CD4-positive, alpha-beta T cell treated with Interleukin-10 for 1 hour (primary cell): ENCODE measurements at places on chromosomes 2 and 18.

DNA sequence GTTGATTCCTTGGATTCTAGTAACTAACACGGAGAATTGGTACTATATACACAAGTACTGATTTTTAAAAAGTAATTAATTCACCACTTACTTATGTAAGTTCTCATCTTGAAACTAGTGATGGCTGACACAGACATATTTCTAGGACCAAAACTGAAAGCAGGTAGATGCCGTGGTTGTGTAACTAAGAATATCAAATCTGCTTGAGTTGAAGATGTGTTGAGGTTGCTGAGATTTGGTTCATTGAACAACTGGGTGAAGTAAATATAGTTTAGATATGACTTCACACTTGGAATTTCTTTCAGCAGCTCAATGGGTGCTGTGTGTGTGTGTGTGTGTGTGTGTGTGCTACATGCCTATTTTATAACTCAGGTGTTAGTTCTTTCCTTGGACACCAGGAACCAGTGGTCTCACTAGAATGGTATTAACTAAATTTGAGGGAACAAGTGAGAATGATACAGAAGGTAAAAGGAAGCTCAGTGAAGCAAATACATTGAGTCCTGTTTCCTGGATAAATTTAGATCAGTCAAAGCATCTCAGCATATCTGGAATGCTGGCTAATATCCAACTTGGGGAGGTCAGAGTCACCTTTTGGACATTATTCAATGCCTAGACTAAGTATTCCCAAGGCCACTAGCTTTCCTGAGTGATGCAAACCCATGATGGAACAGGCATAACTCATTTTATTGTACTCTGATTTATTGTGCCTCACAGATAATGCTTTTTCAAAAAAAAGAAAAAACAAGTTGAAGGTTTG, 110.7 kb upstream of the ZEB2 start:
- no peak for DNase-seq

DNA sequence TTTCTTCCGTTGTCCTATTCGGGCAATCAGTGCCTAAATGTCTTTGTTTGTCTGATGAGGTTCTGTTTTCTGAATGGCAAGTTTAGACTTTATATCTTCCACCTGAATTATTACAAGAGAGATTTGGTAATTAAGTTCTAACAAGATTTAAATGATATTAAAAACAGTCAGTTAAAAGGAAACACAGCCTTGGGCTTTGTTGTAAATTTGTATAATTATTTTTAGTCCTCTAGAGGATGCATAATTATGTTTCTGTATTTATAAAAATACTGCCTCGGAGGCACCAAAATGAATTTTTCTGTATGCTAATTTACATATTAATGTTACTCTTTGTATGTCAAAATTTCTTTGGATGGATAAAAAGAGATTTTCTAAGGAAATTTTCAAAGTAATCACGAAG, 136.7 kb downstream of the CDCA7 start:
- DNase-seq, result no peak

- no peak for DNase-seq
Measured at GRCh38 chr2:212913640-212914306, 237.6 kb downstream of the IKZF2 start.

DNA sequence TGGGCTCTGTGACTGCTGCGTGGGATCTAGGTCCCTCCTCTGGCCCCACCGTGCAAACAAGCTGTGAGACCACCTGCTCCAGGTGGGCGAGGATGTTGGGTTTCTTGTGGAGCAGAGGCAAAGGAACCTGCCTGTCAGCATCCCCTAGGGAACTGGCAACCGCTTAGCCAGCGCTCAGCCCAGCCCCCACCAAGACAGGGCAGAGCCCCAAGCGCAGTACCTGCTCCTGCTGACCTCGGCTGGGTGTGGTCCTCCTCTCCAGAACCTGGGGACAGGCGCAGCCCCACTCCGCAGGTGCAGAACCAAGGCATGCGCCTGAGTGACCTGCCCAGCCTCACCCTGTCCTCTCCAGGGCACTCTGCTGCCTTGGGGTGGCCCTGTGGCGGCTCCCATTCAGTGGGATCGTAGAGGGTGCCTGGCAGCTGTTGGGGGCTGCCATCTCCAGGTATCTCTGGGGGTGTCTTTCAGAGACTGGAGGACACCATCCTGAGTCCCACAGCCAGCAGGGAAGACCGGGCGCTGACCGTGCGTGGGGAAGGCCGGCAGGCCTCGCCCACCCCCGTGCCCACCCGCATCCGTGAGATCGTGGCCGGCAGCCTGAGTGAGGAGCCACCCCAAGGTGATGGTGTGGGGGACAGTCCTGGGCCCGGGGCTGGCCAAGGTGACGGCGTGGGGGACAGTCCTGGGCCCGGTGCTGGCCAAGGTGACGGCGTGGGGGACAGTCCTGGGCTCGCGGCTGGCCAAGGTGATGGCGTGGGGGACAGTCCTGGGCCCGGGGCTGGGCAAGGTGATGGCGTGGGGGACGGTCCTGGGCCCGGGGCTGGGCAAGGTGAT, 12.3 kb downstream of the CROCC2 start:
- DNase-seq, result no peak

DNA sequence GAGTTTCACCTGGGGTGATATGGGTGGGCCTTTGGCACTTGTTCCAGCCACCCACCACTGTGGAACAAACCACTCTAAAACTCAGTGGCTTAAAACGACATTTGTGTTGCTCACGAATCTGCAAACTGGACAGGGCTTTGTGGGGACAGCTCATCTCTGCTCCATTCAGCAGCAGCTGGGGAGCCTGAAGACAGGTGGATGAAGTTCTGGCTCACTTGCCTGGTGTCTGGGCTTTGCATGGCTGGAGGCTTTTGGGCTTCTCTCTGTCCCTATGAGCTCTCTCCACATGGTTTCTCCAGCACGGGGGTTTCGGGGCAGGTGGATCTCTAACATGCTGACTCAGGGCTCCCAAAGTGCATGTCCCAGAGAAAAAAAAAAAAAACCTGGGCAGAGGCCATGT, 93.0 kb upstream of the GLI2 start:
- DNase-seq, result no peak

DNA sequence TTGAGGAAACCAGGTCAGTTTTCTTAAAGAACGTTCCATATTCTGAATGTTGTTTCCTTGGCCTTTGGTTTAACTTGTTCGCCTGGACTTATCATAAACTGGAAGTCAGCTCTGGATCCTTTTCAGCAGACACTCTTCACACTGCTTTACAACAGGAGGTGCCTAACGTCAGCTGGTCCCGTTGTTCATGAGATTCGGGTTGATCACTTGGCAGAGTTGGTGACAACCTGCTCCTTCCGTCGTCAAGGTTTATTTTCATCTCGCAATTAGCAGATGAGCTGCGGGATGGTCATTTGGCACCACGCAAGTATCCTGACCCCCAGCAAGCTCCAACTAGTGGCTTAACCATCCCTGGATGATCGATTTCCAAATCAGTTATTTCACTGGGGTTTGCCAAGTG, 23.0 kb upstream of the BIN1 start:
- DNase-seq, result no peak

- DNase-seq, result no peak
Measured at GRCh38 chr2:181218401-181218821, 238.0 kb downstream of the UBE2E3 start.

DNA sequence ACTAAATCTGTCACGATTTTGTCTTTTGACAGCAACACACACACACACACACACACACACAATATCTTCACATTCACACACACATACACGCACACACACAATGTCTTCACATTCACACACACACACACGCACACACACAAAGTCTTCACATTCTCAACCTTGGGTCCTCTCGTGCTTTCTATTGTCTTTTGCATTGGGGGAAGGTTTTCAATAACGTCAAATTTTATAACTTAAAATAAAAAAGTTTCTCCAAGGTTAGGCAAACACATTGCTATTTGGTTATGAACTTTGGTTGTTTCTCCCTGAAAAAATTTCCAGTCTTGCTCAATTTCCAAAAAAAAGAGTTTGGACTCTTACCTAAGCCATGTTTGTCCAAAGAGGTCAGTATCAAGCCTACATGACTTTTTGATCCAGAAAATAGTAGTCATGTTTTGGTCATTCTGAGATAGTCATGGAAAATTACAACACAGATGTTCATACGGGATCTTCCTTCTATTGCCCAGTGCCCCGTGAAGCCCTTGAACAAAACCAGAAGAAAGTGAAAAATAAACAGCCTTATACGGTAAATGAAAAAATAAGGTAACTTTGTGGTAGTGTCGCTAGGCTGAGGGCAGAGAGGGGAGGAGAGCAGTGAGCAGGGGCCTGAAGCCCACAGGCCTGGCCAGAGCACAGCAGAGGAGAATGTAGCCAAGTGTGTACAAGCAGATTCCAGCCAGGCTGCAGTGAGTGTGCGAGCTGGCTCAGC, 542.8 kb upstream of the ID2 start:
- no peak for DNase-seq

GRCh38 chr18:61972389-61973264, 79.8 kb upstream of the RNF152 start:
- no peak for DNase-seq

- no peak for DNase-seq
Measured at GRCh38 chr2:85772019-85772745, 18.4 kb downstream of the ATOH8 start.

GRCh38 chr2:17326717-17327116, 191.5 kb downstream of the RAD51AP2 start:
- DNase-seq, result no peak

GRCh38 chr18:275486-275885, 7.6 kb upstream of the THOC1 start:
- no peak for DNase-seq

DNA sequence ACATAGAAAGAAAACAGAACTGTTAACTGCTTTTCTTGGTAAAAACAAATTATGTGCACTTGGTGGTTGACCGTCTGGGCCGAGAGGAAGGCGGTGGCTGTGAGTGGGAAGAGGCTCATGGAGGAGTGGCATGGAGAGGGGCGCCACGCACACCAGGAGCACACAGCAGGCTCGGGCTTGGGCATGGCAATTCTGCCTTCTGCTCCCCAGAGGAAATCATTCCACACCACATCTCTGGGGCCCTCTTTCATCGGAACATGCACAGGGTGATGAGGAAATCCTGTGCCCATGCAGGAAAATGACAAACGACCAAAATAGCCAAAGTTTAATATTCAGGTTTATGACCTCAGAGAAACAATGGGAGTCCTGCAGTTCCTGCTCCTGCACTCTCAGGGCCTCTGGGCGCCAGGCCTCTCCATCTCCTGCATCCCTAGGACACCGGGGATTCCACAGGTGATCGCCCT, 26.4 kb downstream of the WDFY1 start:
- no peak for DNase-seq

- no peak for DNase-seq
Measured at GRCh38 chr2:181072486-181073235, 92.3 kb downstream of the UBE2E3 start.

GRCh38 chr18:13136904-13137669, 81.5 kb upstream of the LDLRAD4 start:
- peak; percentile 37 for DNase-seq

DNA sequence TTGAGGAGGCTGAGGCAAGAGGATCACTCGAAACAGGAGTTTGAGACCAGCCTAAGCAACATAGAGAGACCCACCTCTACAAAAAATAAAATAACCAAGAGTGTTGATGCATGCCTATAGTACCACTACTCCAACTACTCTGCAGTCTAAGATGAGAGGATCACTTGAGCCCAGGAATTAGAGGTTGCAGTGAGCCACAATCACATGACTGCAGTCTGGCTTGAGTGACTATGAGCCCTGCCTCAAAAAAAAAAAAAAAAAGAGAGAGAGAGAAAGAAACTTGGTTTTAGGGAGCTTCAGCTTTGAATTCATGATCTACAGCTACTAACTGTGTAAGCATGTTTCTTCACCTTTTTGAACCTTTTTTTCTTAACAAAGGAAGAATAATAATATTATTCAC, 119.9 kb downstream of the HNMT start:
- DNase-seq, result no peak

DNA sequence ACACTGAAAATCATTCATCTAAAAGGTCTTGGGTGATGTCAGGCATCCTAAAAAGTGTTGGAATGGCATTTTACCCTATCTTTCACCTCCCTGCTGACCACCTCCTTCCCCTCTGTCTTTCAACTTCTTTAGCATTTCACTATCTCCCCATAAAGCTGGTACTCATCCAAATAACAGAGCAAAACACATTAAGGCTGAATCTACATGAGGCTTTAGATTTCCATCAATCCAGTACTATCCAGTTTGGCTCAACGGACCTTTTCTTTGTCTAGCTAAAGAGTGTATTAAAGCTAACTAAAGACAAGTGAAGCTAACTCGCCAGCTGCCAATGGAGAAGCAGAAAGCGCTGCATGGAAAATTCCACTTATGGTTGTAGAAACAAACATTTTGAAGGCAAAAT, 122.5 kb upstream of the NCKAP5 start:
- no peak for DNase-seq

DNA sequence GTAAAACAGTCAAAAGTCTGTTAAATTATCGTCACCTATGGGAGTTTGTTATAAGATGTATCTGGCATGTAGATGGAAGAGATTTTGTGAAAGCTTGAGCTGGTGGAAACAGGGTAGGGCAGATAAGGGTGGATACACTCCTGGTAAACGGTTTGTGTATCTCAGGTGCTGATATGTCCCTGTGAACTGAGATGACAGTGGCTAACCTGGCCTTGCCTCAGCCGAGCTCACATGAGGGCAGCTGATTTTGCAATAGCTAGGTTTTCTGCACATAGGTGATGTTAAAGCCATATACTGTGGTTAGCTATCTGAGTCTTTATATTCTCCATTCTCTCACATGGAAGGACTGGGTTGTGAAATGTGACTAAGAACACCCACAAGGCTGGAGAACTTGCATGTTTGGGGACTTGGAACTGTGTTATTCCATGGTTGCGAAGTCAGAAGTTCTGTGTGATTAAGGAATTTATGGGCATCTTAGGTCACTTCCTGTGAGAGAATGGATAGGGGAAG, 205.1 kb downstream of the TPGS2 start:
- no peak for DNase-seq

DNA sequence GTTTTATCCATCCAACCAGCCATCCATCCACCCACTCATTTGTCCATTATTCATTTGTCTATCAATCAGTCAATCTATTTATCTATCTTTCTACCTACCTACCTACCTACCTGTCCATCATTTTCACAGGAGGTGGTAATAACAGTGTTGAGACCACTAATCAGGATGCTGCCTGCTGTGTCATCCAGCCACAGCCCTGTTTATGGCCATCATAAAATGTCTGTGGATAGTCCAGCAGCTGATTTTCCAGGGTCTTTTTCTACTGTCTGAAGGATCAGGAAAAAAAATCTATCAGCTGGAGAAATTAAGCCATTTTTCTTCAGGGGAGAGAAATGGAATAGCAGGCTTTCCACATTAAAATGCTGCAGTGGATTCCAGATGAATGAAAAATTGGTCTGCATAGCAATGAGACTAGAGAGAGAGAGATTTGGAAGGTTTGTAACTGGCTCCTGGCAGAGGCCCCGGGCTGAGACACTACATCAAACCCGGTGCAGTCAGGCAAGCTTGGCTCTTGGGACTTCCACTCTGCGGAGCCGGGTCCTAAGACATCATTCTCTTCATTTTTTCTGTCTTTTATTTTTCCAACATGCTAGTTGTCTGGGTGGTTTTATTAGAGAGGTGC, 33.0 kb upstream of the BOD1L2 start:
- DNase-seq, result no peak

DNA sequence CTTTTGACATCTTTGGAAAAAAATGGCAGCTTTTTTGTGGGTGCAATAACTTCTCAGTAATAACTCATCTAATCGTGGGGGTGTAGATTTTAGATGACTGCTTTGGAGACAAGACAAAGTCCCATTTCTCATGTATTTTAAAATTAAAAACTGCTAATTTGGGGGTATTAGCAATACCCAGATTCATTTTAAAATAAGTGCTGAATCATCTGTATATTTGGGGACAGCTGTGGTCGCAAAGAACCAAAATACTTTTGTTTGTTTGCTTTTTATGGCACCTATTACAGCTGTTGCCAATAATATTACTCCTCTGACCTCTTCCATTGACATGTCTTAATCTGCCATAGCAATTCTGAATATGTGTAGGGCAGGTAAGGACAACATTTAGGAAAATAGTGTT, 45.4 kb downstream of the STAT1 start:
- no peak for DNase-seq
